Jurkat, Clone E6-1 (cell line): ENCODE measurements at places on chromosomes 3 and 15.

- peak; percentile 47 for DNase-seq
Observed at GRCh38 chr3:115960799-115961198, 337.5 kb downstream of the GAP43 start.

DNA sequence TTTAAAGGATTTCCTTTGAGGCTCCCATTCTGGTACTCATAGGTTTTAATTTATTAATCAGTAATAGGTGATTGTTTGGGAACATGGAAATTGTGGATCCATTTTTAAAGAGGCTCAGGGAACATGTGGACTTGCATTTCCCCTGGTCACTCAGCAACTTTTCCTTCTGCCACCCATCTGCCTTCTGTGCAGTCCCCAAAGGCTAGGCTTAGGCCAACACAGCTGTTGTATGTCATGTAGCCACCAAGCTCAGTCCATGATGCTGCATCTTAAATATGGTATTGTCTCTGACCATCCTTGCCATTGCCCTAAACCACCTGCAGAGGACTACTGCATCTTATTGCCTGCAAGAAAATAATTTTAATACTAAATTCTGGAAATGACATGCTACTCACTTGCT, 416.7 kb upstream of the SEMA6D start:
- DNase-seq: no peak

DNA sequence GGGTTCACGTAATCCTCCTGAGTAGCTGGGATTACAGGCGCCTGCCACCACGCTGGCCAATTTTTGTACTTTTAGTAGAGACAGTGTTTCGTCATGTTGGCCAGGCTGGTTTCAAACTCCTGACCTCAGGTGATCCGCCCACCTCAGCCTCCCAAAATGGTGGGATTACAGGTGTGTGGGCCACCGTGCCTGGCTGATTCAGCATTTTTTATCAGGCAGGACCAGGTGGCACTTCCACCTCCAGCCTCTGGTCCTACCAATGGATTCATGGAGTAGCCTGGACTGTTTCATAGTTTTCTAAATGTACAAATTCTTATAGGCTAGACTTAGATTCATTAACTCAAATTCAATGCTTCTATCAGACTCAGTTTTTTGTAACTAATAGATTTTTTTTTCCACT, 9.4 kb downstream of the VHL start:
- DNase-seq: no peak

DNA sequence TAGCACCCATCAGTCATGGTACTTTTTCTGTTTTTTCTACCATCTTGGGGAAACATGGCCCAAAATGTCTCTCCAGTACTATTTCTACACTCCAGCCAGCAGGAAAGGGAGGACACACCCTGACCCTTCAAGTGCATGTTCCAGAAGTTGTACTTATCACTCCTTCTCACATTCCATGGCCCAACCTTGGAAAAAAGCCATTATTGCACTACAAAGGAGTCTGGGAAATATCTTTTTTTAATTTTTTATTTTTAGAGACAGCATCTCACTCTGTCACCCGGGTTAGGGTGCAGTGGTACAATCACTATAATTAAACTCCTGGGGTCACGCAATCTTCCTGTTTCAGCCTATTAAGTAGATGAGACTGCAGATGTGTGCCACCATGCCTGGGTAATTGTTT, 100.0 kb upstream of the PPP2R3A start:
- DNase-seq: no peak

DNA sequence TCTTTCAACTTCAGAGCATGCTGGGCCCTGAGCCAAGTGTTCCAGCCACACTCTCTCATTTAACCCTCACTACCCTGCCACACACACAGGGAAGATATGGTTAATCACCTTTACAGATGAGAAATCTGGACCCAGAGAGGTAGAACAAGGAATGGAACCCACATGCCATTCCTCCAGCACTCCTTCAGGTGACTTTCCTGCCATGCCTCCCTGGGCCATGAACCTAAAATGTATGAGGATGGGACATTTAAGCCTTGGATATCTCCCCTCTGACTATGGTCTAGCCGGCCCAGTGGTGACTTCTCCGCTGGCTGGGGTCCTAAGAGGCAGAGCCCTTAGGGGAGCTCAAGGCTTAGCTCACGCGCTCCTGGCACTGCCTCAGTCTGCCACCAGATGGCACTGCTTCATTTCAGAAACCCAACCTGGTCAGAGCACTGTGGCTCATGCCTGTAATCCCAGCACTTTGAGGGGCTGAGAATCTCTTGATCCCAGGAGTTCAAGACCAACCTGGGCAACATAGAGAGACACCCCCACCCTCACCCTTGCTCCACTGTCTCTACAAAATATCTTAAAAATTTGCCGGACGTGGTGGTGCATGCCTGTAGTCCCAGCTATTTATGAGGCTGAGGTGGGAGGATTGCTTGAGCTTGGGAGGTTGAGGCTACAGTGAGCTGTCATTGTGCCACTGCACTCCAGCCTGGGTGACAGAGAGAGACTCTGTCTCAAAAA, 2.2 kb upstream of the DCAF1 start:
- peak; percentile 71 for DNase-seq

- DNase-seq: no peak
Observed at GRCh38 chr15:97115761-97116070, 785.2 kb downstream of the NR2F2 start.

DNA sequence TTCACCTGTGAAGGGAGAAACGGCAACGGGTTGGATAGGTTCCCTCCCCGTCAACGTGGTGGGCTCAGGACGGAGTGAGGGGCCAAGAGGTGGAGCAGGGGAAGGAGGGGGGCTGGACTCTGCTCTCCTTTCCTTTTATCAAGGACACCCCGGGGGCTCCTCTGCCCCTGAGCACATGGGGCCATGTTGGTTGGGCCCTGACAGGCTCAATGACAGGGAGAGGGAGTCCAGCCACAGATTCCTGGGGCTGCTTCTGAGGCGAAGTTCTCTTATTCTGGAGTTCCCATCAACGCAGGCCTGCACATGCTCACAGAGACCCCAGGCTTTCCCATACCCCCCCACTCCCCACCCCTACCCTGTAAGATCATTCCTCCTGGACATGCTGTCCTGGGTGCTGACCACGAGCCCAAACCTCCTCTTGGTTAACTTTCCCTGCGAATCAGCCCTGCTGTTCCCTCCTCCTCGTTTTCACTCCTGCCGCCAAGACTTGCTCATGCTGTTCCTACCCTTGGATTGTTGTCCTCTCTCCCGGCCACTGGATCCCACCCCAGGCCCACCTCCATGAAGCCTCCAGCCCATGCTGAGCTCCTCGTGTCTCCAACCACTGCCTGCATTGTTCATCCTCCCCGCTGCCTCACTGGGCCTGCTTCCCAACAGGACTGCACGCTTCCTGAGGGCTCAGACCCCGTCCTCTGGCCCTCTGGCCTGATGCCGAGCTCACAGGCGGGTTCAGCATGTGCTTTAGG, 61.2 kb downstream of the SENP2 start:
- DNase-seq: no peak

DNA sequence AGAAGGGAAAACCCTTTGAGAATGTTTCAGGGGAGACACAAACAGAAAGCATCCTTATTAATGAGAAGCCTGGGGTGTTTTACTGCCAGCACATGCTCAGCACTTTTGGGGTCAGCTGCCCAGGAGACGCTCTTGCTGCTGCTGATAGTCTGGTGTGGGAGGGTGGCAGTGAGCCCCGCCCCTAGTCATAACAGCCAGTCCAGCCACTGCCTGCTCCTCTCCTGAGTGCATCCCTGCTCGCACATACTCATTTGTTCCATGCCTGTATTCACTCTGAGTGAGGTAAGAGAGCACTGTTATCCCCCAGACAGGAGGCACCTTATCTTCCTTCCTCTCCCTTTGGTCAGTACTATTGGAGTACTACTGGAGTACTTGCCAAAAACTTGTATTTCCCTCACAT, 101.3 kb downstream of the ETFA start:
- DNase-seq: no peak

GRCh38 chr3:178845420-178846118, 226.0 kb downstream of the ZMAT3 start:
- DNase-seq: no peak

DNA sequence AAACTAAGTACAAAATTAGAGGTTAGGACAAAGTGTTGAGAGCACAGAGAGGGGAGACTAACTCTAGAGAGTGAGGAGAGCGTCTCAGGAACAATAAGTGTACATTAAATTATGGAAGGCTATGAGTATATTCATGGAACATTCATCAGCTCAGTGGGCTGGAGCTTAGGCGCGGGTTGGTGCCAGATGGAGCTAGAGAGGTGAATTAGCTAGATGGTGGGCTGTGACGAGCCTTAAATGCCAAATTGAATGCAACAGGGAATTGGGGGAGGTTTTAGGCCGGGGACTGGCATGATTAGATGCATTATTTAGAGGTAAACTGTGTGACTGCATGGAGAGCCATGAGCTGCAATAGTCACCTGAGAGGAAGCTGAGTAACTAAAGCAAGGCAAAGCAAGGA, 97.1 kb downstream of the TMEM108 start:
- DNase-seq: no peak

GRCh38 chr3:7843441-7843840, 658.2 kb upstream of the LMCD1 start:
- DNase-seq: no peak

DNA sequence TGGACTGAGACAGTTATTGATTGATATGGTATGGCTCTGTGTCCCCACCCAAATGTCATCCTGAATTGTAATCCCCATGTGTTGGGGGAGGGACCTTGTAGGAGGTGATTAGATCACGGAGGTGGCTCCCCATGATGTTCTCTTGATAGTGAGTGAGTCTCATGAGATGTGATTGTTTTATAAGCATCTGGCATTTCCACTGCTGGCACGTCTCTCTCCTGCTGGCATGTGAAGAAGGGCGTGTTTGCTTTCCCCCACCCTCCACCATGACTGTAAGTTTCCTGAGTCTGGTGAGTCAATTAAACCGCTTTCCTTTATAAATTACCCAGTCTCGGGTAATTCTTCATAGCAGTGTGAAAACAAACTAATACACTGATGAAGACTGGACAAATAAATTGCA, 105.6 kb upstream of the MELTF start:
- no peak for DNase-seq
